ENCODE measurements at places on chromosomes 11 and 22.

GRCh38 chr22:32539631-32540421 lies 65.2 kb downstream of the FBXO7 start:
- H3K36me3 ChIP-seq: no peaks in the 10 kb centered on the region
- no peak for DNase-seq
- H3K4me3 ChIP-seq: no peak overlapping the region
- H3K4me1 ChIP-seq: no peaks in the 10 kb centered on the region
- no peaks in the 10 kb centered on the region for H3K27me3 ChIP-seq

GRCh38 chr11:134636071-134636470 lies 224.0 kb upstream of the B3GAT1 start:
- no peaks in the 10 kb centered on the region for H3K4me1 ChIP-seq
- H3K27ac ChIP-seq: no peak overlapping the region

GRCh38 chr11:13462311-13462900 lies 616 bp downstream of the BTBD10 start:
- H3K36me3 ChIP-seq: no peaks in the 10 kb centered on the region
- H3K4me3 ChIP-seq: peak overlapping the region; percentile 92
- H3K27me3 ChIP-seq: no peaks in the 10 kb centered on the region
- no peaks in the 10 kb centered on the region for H3K4me1 ChIP-seq
- DNase-seq: peak; percentile 20
- peak overlapping the region; percentile 72 for H3K27ac ChIP-seq

- no peaks in the 10 kb centered on the region for H3K4me1 ChIP-seq
- H3K27ac ChIP-seq: no peak overlapping the region
- no peak for DNase-seq
- H3K36me3 ChIP-seq: no peaks in the 10 kb centered on the region
Measured at GRCh38 chr22:22521631-22522030, 1.6 kb upstream of the ZNF280A start.

GRCh38 chr11:120652705-120653335 lies 141.3 kb downstream of the GRIK4 start:
- no peak overlapping the region for H3K4me3 ChIP-seq
- no peaks in the 10 kb centered on the region for H3K36me3 ChIP-seq
- H3K27ac ChIP-seq: no peak overlapping the region
- peak; percentile 28 for DNase-seq
- H3K27me3 ChIP-seq: no peaks in the 10 kb centered on the region

GRCh38 chr11:64877390-64878222 lies 815 bp downstream of the EHD1 start:
- H3K4me3 ChIP-seq: peak overlapping the region; percentile 99
- H3K4me1 ChIP-seq: peaks cover 8% of the 10 kb centered on the region
- peaks cover 18% of the 10 kb centered on the region for H3K36me3 ChIP-seq
- H3K27me3 ChIP-seq: no peaks in the 10 kb centered on the region
- peak overlapping the region; percentile 73 for H3K27ac ChIP-seq

DNA sequence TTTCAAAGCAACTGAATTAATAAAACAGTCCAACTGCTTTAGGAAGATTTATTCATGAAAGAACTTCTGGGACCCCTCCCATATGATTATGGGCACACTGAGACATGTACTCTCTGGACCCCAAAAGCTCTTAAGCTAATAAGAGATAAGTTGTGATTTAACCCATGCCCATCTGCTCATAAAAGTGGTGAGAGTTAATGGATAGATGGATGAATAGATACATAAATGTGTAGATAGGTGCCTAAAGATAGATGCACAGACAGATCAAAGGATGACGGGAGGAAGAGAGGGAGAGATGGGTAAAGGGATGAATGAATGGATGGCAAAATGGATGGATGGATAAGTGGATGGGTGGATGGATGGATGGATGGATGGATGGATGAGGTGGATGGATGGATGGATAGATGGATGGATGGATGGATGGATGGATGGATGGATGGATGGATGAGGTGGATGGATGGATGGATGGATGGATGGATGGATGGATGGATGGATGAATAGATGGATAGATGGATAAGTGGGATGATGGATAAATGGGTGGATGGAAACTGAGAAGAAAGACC lies 29.4 kb upstream of the TH start:
- no peak overlapping the region for H3K27ac ChIP-seq

- H3K4me1 ChIP-seq: no peaks in the 10 kb centered on the region
- H3K4me3 ChIP-seq: no peak overlapping the region
- DNase-seq: no peak
- H3K27me3 ChIP-seq: no peaks in the 10 kb centered on the region
- H3K36me3 ChIP-seq: no peaks in the 10 kb centered on the region
- H3K27ac ChIP-seq: no peak overlapping the region
Measured at GRCh38 chr11:69537126-69537525, 55.7 kb downstream of the LINC01488 start.

- no peaks in the 10 kb centered on the region for H3K36me3 ChIP-seq
- no peak overlapping the region for H3K27ac ChIP-seq
- DNase-seq: no peak
- no peak overlapping the region for H3K4me3 ChIP-seq
- no peaks in the 10 kb centered on the region for H3K27me3 ChIP-seq
Measured at GRCh38 chr11:8971196-8971923, 7.1 kb upstream of the TMEM9B start.

DNA sequence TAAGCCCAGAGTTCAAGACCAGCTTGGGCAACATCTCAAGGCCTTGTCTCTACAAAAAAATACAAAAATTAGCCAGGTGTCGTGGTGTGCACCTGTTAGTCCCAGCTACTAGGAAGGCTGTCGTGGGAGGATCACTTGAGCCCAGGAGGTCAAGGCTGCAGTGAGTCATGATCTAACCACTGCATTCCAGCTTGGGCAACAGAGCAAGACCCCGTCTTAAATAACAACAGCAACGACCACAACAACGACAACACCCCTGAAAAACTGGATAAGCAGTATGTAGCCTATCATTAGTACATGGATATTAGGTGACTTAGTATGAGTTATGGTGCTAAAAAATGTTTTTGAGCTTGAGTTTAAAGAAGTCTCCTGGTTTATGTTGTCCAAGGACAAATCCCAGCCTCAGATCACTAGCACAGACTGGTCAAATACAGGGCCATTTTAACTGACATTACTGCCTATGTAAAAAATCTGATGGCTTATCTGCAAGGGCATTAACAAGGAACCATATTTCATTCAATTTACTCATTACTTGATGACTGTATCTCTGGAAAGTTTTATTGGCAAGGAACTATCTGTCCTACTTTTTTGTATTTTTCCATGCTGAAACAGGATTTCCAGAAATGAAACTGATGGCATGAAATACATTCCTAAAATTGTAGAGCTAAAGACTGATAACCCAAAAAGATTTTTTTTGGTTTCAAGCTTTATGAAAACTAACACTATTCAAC lies 23.4 kb downstream of the C2CD3 start:
- H3K4me1 ChIP-seq: peaks cover 2% of the 10 kb centered on the region
- no peaks in the 10 kb centered on the region for H3K36me3 ChIP-seq
- no peaks in the 10 kb centered on the region for H3K27me3 ChIP-seq
- H3K4me3 ChIP-seq: no peak overlapping the region
- no peak overlapping the region for H3K27ac ChIP-seq
- peak; percentile 22 for DNase-seq

- peak overlapping the region; percentile 8 for H3K27ac ChIP-seq
- peaks cover 2% of the 10 kb centered on the region for H3K4me1 ChIP-seq
- peak overlapping the region; percentile 82 for H3K4me3 ChIP-seq
- no peak for DNase-seq
- H3K27me3 ChIP-seq: no peaks in the 10 kb centered on the region
Measured at GRCh38 chr11:87036756-87037449, 831 bp upstream of the TMEM135 start.

DNA sequence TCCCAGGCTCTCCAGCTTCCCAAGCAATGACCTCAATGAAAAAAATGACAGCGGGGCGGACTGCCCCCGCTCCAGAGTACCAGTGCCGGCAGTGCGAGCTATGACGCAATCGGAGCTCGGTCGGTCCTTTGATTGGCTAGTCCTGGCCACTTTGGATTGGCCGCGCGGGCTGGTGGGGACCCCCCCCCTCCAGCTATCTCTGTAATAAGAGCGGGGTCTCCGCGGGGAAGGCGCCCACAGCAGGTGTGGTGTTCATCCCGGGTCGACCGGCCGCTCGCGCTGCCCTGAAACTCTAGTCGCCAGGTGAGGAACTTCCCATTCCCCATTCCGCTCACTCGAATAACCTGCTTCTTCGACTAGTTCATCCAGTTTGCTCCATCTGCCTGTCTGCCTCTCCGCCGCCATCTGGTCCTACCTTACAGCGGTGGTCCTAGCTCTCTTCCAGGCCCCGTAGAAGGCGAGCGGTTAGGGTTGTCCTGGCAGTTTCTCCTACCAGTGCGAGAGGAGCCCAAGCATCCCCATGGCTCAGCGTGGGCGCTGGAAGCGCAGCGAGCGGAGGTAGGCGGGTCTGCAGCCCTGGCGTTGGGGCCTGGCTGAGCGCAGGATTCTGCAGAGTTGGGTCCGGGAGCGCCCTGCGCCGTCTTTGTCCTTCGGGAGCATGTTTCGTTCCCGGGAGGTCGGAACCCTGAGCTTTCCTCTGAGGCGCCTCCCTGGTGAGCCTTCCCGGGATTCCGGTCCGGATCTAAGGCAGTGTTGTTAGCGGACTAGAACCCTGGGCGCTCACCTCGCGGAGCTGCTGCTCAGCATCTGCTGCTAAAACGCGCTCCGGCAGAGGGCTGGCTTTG lies at the start of gene CALCB:
TSS of gene CALCB (plus strand) at position 233 of the 845 bp plus-strand sequence. CDS start 1,126 bp downstream, outside the sequence.
- H3K27ac ChIP-seq: no peak within 1 kb of the TSS
- H3K27me3 ChIP-seq: peaks cover 8% of the 10 kb centered on the region
- H3K4me3 ChIP-seq: peak within 1 kb of the TSS; percentile 15
- H3K4me1 ChIP-seq: no peaks in the 10 kb centered on the region
- DNase-seq: peak; percentile 19
- no peaks in the 10 kb centered on the region for H3K36me3 ChIP-seq

DNA sequence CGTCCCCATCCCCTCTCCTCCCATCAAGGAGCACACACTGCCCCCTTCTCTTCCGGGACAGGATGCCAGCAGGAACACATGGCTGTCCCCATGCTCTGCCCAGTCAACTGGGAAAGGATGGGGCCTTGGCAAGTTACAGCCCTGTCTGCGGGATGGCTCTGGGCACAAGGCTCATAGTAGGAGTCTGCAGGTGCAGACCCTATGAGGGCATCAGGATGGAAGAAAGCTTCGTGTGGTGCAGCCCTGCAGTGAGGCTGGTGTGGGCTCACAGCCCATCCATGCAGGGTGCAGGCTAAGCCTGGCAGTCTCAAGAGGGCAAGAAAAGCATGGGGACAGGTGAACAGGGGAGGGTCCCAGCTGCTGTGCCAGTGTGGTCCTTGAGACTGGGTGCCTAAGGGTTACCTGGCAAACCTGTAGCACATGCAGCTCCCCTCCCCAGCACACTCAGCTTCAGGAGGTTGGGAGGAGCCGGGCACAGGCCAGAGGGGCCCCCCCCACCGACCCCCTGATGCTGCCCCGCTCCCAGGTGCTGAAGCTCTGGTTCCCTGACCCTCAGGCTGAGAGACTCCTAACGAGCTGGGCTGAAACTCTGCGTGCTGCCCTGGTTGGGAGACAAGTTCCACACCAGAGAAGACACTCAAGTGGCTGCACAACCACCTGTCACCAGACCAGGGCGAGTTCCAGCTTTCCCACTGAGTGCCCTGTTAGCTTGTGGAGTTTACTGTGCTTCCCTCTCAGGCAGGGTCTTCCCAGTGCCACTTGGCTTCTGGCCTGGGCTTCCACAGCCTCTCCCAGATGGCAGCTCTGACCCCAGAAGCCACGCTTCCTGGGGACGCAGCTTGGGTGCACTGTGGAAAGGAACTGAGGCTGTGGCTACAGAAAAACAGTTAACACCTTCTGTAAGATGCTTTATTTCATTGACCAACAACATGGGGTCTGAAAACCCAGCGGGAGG lies 3.3 kb upstream of the SCARF2 start:
- no peak overlapping the region for H3K4me3 ChIP-seq
- no peak for DNase-seq
- no peak overlapping the region for H3K27ac ChIP-seq
- H3K36me3 ChIP-seq: peaks cover 4% of the 10 kb centered on the region

DNA sequence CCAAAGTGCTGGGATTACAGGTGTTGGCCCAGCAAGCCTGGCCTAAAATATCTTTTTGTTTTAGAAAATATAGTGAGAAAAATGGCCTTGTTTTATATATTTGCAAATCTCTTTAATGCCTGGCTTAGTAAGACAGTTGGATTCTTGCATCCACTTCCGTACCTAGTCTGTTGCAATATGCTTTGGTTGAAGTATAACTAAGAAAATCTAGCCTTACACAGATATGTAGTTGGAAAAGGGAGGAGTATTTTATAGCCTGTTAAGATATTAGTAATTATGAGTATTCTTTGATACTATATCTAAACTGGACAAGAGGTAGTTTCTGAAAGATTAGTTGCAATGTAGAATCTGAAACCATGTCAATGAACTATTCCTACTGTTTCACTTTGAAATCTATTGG lies 65.1 kb downstream of the ZNRF3 start:
- H3K27me3 ChIP-seq: no peaks in the 10 kb centered on the region
- no peak for DNase-seq
- H3K36me3 ChIP-seq: no peaks in the 10 kb centered on the region
- H3K4me1 ChIP-seq: peaks cover 3% of the 10 kb centered on the region

- no peak overlapping the region for H3K27ac ChIP-seq
- no peaks in the 10 kb centered on the region for H3K36me3 ChIP-seq
- H3K27me3 ChIP-seq: no peaks in the 10 kb centered on the region
- H3K4me3 ChIP-seq: no peak overlapping the region
Measured at GRCh38 chr11:128724891-128725611, 31.2 kb downstream of the FLI1 start.
